NCI-H510A (cell line): ENCODE measurements at places on chromosomes 13 and 19.

DNA sequence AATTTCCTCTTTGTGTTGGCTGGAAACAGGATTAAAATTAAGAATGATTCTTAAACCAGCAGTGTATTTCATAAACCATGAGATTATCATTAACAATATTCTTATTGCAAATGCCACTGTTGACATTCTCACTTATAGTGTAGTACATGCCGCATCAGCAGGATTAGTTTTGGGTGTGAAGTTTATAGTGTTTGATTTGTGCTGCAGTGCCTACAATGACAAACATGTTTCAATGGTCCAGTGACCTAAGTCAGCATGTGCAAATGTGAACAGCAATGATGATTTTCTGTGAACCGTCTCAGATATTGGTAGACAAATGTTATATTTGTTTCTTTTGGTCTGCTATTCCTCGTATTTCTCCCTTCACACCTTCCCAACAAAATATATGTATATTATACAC is 49.8 kb upstream of the TDRD3 start:
- DNase-seq, result no peak

DNA sequence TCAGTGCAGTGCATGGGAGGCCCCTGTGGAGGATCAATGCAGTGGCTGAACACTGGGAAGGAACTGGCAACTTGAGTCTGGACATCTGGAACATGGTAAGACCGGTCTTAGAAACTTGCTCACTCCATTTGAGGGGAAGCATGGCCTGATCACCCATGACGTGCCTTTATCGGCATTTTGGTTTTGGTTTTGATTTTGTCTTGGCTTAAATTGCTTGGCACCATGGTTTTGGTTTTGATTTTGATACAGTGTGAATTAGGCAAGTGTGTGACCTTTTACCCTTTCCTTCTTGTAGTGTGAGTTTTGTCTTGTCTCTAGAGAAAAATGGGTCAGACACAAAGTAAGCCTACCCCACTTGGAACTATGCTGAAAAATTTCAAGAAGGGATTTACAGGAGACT is 77.3 kb downstream of the ZNF486 start:
- no peak for DNase-seq

GRCh38 chr19:38658462-38659306 is 11.2 kb downstream of the ACTN4 start:
- peak; percentile 61 for DNase-seq

- DNase-seq, result no peak
Measured at GRCh38 chr19:10660346-10660745, 6.2 kb downstream of the ILF3 start.

DNA sequence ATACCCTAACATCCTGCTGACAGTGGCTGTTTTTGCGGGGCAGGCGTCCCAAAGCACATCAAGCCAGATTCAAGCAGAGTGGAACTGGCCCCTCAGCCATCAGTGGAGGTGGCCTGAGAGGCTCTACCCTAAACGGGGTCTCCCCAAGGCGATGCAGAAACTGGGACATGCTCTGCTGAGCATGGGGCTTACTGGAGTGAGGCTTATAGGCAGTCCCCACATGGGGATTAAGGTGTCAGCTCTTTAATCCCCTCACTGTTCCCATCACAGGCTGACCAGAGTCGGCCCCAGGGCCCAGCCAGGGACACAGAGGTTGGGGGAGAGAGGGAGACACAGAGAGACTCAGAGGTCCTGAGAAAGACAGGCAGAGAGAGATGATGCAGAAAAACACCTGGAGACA is 17.0 kb downstream of the CYP2F1 start:
- no peak for DNase-seq

- DNase-seq, result no peak
Measured at GRCh38 chr19:48946463-48947257, 8.0 kb upstream of the BAX start.

DNA sequence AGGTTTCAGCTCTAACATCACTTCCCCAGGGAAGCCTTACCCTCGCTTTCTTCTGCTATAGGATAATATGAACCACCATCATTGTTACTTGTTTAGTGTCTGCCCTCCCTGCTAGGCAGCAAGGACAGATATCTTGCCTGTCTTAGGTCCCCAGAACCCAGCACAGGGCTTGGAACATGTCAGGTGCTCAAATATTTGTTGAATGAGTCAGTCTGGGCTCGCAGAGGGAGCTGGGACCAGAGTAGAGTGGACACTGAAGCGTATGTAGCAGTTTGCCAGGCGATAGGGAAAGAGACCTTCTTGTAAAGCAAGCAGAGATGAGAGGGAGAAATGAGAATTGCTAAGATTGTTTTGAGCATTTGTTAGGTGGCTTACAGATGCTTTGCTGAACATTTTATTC is 11.7 kb downstream of the BCKDHA start:
- peak; percentile 77 for DNase-seq

DNA sequence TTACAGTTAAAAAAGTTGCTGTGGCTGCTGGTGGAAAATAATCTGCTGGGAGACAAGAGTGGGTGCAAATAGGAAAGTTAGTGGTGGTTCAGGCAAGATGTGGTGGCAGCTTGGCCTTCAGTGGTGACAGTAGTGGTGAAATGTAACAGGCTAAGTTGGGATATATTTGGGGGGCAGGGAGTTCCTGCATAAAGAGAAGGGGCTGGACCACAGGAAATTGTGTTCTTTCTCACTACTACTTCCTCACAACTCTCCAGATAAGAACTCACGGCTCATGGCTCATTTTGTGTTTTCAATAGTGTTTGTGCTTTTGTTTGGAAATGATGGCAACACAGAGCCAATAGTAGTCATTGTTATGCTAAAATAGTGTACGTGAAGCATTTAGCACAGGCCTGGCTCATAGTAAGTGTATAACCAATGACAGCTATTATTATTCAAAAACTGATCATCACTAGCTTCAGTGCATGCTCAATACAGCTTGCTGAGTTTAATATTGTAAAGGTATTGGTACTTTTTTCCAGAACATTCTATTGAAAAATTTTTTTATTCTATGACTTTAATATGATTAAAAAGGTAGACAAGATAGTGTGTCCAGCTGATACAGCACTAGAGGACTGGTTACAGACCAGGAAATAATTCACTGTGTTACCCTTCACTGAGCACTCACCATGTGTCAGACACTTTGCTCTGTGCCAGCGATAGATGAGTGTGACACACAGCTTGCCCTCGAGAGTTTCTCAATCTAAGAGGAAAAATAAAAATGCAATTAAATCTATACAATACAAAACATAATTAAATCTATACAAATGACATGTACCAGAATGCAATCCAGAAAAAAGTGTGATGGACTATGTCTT is 209.8 kb downstream of the POU4F1 start:
- DNase-seq, result no peak

DNA sequence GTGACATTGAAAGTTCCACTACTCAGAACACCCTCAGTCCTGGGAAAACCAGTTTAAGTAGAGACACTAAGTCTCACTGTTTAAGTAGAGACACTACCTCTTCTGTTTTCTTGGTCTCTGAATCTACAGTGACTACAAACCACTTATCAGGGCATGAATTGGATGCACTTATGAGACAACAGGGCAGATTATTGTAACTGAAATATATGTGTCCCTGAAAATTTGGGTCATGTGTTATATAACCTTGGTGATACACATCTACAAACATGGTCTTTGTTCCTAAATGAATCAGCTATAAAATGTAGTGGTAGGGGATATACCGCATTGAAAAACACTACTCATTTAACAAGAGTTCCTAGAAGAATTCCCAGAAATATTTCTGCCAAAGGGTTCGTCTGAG is 55.7 kb downstream of the SERP2 start:
- DNase-seq, result no peak
